Left renal cortex interstitium (tissue), 4 donors: ENCODE measurements at places on chromosomes 7 and 10.

DNA sequence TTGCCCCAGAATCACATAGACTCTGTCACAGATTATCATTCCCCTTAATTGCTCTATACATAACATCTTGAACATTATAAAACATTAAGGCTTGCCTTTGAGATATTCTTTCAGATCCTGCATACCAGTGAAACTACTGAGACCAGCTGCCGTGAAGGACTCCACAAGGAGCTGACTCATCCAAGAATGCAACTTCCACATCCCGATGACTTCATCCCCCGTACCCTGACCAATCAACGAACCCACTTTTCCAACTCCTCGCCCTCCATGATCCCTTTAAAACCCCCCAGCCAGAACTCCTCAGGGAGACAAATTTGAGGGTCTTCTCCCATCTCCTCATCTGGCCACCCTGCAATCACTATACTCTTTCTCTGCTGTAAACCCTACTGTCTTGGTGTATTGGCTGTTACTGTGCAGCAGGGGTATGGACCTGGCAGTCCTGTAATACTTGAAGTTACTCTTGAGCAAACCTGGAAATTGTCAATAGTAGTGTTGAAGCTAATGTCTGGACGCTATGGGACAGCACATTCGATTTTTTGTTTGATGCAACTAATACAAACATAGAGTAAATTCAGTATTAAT, 49.8 kb downstream of the HTR5A start:
- DNase-seq, result no peak

- DNase-seq, result no peak
Observed at GRCh38 chr7:128767475-128768110, 8.0 kb downstream of the OPN1SW start.

DNA sequence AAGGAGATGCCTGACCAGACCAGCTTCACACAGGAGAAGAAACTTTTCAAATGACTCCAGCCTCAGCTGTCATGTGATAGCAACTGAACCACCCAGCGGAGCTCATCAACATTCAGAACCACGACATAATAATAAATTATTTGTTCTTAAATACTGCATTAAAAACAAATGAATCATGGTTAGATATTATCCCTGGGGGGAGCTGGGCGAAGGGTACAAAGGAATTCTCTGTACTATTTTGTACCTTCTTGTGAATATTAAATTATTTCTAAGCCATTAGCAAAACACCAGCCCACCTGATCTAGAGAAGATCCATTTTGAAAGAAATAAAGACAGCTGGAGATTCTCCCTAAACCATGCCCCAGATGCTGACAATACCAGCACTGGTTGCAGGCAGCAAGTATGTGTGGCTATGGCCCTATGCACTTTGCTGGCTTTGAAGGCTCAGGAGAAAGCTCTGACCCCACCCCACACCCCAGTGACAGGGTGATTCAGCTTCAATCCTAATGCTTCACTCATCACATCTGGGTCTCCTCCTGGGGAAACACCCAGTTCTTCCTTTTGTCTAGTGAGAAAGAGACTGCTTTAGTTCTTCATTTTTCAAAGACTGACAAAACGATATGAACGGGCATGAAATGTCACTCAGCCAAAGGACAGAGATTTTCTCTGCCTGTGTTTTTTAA, 45.5 kb upstream of the NKX2-3 start:
- DNase-seq, result no peak

GRCh38 chr7:103142494-103142893, 6.4 kb downstream of the NAPEPLD start:
- no peak for DNase-seq

- no peak for DNase-seq
Observed at GRCh38 chr10:132616170-132616995, 78.8 kb downstream of the INPP5A start.

- no peak for DNase-seq
Observed at GRCh38 chr7:2821842-2822507, 22.1 kb downstream of the GNA12 start.

- DNase-seq, result no peak
Observed at GRCh38 chr10:35372329-35372728, 36.0 kb downstream of the CCNY start.

GRCh38 chr10:4506095-4506494, 319.9 kb upstream of the AKR1E2 start:
- no peak for DNase-seq

DNA sequence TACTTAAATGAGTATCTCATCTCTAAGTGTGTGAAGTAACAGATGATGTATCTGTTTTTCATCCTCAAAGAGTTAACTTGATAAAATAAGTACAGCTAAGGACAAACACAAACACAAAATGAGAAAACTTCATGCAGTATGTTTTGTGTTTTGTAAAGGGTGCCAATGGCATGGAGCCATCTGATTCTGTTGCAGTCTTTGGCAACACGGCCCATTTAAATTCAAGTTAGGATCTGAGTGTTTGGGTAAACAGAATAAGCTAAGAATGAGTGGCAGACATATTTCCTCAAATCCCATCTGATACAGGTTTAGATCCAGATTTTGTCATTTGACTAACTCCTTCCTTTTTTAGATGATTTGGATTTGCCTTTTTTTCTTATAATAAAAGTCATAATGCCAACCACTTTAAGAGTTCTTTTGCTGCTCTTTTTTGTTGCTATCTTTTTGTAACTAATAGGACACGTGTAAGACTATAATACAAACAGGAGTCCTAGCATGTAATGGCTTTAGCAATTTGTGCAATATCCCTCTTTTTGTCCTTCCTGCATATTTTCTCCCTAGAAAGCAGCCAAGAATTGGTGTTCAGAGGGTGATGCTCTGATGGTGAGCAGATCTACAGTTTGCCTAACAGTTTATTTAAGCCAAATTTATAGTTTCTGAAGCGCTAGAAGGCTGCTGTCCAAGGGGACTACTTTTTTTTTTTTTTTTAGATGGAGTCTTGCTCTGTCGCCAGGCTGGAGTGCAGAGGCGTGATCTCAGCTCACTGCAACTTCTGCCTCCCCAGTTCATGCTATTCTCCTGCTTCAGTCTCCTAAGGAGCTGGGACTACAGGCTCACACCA, 18.9 kb upstream of the ACTA2 start:
- no peak for DNase-seq

- no peak for DNase-seq
Observed at GRCh38 chr10:119166118-119166500, 595 bp upstream of the SFXN4 start.

GRCh38 chr7:145665499-145666258, 450.9 kb upstream of the CNTNAP2 start:
- DNase-seq, result no peak

- DNase-seq, result no peak
Observed at GRCh38 chr7:106126170-106126938, 14.2 kb upstream of the SYPL1 start.

GRCh38 chr10:119734396-119735332, 8.8 kb downstream of the INPP5F start:
- no peak for DNase-seq

DNA sequence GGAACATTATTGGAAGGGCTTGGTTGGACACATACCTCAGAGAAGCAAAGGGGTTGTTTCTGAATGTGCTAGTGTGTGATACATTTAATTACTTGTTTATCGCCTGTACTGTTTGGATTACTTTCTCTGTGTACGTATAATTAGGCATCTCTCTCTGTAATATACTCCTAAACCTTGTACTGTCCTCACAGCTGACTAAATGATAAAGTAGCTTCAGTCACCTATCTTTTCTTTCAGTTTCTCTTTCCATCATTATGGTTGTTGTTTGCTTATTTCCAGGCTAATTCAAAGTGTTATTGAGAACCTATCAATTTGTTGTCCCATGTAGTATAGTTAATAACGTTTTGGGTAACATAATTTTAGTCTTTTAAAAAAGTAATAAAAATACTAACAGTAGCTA, 34.0 kb downstream of the MXI1 start:
- DNase-seq, result no peak

DNA sequence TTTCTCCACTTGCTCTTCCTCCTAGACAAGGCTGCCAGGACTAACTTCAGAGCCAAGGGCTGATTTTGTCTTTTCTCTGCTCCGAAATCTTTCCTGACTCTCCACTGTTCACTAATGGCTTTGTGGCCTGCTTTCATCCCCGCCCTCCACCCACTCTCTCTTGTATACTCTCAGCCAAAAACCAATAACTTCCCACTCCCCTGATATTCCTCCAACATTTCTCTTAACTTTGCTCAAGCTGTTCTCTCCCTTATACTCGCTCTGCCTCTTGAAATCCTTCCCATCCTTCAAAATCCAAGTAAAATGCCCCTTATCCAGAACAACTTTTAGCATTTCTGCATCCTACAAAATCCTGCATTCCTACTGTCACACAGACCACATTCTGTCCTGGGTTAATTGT, 214.8 kb downstream of the PHTF2 start:
- DNase-seq, result no peak

GRCh38 chr10:98886686-98887085, 349.0 kb downstream of the HPSE2 start:
- DNase-seq, result no peak
